Pulmonary artery endothelial cell (primary cell): ENCODE measurements at places on chromosomes 5 and 9. TPM values are rescaled to one million over a fixed set of nuclear protein-coding genes. Genes with fewer than 3 reads are reported as not detected.
A peak's percentile ranks its signal among the peaks of the same experiment; 100 is the strongest.

GRCh38 chr5:54873691-54874090, 111.7 kb downstream of the ESM1 start:
- peak; percentile 8 for DNase-seq

DNA sequence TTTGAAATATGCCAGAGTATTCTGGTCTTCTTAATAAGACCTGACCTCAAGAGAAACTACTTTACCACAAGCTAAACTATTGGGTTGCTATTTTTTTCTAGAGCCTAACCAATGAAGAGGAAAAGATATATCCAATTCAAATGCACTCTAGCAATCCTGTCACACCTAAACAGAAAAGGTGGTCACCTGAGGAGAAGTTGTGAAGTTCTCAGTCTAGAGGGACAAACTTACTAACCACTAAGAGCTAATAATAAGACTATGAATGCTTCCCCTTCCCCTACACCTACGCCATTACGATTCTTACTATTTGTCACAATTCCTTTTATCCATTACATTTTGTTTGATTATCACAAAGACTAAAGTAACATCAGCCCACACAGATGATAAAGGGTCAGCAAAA, 29.7 kb downstream of the RLN2 start:
- DNase-seq, result no peak

DNA sequence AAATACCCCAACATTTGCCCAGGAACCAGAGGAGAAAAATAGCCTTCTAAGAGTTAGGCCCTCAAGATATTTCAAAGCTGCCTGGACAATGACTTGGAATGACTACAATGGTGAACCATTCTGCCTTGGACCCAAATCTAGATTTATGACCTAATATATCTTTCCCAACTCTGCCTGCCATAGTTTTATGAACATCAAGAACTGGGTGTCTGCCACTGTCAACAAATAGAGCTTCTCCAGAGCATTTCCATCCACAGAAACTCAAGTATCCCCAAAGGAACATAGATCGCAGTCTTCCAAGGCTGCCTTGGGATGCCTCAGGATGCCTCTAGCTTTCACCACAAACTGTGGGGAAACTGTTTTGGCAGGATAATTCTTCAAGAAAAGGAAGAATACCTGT, 48.2 kb upstream of the NFIB start:
- DNase-seq, result no peak

DNA sequence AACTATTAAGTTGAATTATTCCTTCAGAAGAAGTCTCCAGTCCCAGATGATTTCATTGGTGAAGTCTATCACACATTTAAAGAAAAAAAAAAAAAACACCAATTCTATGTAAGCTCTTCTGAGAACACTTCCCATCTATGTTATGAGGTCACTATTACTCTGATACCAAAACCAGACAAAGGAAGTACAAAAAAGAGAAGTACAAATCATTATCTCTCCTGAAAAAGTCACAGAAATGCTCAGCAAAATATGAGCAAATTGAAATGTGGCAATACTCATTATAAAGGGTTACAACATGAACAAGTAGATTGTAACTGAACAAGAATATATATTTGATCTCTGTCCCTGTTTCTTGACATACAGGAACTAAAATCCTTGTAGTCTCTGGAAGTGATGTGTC, 280.4 kb downstream of the TLE1 start:
- no peak for DNase-seq

Gene UAP1L1
- total RNA-seq, result 15.4 and 17.0 TPM in 2 replicates

Gene SHOC1
- not detected in 2 replicates for total RNA-seq
